ENCODE measurements at places on chromosomes 1 and 21.

DNA sequence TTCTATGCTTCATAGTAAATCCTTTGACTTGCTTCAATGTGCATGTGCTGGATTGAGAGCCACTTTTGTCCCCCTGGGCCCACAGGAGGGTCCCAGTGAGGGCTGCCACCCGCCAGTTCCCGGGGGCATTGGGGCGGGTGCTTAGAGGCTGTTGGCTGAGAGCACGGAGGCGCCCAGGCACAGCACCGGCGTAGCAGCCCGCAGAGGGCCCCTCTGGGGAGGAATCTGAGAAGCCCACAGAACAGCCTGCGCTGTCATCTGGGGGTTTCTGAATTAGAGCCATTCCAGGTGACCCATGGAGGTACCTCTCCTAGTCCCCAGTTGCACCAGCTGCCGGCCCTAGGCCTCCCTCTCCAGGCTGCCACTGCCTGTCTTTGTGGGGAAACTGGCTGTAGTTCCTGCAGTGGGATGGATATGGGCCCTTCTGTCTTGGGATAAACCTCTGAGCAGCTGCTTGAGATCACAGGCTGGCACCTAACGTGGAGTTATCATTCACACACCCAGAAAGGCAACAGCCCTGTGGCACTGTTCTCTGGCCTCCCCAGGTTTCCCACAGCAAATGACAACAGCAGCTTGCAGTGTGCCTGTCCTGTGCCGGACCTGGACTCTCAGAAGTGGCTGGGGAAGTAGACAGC is 39.5 kb downstream of the TMEM51 start:
- no peak for DNase-seq

DNA sequence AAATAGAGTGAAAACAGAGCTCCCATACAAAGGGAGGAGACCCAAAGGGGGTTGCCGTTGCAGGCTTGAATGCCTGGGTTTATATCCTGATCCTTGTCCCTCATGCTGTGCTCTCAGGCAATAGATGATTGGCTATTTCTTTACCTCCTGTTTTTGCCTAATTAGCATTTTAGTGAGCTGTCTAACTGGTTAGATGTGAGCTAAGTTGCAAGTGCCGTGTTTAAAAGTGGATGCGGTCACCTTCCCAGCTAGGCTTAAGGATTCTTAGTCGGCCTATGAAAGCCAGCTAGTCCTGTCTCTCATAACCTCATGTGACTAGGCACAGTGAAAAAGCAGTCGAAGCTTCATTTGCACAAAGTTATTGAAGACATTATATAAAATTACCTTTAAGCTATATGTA is 356.7 kb upstream of the TMPRSS15 start:
- DNase-seq: no peak

DNA sequence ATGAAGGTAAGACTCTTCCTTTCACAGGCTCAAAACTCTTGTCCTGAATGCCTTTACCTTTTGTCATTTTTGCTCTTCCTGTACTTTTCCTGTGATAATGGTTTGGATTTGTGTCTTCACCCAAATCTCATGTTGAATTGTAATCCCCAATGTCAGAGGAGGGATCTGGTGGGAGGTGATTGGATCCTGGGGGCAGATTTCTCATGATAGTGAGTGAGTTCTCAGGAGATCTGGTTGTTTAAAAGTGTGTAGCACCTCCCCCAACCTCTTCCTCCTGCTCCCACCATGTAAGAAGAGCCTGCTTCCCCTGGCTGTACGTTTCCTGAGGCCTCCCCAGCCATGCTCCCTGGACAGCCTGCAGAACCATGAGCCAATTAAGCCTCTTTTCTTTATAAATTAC is 75.5 kb downstream of the DDX20 start:
- no peak for DNase-seq

GRCh38 chr1:234573711-234574299 is 36.2 kb downstream of the IRF2BP2 start:
- DNase-seq: no peak

GRCh38 chr1:178768423-178768822 is 43.4 kb downstream of the RALGPS2 start:
- DNase-seq: no peak

GRCh38 chr1:6909401-6909800 is 124.1 kb downstream of the CAMTA1 start:
- no peak for DNase-seq

DNA sequence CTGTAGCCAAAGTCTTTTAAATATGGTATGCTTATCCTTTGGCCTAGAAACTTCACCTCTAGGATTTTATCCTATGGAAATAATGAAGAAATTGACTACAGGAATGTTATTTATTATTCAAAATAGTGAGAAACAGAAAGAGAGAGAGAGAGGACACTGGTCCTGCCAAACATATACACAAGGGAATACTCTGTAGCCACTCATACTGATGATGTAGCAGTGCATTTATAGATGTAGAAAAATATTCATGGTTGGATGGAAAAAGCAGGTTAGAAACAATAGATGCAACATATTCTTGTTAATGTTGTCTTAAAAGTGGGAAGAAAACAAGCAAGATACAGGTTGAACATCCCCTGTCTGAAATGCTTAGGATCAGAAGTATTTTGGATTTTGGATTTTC is 22.2 kb upstream of the EPHB2 start:
- no peak for DNase-seq

DNA sequence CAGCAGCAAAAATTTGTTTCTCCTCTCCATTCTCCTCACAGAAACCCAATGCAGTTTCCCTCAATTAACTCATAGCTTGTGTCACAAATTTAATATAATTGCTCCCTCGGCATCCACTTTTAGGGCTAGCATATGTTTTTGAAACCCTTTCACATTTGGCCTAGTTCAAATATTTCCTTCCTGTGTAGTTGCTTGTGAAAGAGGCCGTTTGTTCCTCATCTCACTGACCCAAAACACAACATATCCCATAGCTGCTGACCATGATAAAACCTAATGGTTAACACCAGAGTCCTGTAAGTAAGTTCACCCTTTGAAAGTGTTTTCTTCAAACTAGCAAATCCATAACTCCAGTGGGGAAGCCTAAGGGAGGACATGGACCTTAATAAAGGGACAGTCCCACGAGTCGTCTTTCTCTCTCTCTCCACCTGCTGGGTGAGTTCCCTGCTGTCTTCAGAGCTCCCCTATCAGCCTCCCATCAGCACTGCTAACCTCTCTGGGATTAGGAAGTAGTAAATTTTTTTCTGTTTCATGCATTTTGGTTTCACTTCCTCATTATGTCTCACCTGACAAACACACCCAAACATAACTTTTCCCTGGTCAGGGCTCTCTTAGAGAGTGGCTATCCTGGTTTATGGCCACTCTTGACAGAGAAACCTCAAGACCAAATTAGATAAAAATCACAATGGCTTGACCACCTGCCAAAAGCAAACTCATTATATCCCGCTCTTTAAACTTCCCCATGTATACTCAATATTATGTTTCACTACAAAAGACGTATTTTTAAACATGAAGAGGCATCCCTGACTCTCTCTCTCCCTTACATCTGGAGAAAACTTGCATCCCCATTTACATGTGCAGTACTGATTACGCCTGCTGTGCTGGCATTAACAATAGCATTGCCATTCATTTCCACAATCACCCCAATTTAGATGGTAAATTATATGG is 177.7 kb upstream of the HP1BP3 start:
- DNase-seq: no peak

DNA sequence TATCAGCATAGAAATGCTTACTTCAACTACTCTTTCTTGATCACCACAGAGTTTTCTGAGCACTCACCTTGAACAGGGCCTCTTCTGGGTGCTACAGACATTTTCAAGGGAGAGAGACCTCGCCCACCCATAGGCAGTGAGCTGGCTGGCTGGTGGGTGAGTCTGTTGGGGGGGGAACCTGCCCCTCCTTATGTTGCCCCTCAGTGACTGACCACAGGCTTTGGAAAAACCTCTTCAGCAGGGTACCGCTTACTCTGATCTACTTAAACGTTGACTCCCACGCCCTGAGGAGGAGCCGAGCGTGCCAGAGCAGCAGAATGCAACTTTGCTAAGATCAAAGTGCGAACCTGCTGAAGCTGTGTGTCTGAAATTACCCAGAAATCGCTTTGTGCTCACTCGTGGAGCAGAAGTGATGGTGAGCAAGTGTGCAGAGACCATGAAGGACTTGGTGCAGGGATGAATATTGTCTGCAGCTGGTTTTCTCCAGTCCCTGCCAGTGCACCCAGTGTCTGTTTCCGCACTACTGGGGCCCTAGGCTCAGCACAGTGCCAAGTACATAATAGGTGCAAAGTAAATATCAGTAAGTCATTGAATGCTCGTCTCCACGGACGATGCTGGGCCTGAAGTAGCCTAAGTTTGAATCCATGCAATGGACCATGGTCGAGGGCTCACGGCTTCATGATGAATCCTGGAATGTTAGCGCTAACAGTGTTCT is 158.7 kb upstream of the IRF2BP2 start:
- peak; percentile 20 for DNase-seq

DNA sequence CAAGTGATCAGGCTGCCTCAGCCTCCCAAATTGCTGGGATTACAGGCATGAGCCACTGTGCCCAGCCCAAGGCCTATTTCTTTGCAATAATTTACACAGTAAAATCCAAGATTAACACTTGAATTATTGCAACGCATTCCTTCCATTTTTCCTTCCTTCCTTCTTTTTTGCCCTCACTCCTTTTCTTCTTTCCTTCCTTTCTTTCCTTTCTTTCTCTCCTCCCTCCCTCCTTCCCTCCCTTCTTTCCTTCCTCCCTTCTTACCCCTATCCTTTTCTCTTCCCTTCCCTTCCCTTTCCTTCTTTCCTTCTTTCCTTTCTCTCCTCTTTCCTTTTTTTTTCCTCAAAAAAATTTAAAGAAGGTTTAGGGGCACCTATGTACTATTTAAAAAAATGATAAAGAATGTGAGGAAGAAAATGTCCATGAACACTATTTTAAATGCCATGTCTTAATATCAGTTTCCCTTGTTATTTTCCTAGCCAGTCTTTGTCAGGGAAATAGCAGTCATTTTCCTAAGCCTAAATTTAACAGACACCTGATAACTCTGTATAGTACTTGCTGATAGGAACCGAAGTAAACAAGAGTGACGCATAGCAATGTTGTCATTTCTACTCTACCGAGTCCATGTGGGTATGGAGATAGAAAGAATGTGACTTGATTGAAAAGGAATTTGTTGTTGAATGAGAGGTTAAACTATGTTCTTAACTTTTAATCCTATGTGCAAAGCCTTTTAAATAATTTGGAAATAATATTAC is 79.8 kb upstream of the HMCN1 start:
- no peak for DNase-seq

DNA sequence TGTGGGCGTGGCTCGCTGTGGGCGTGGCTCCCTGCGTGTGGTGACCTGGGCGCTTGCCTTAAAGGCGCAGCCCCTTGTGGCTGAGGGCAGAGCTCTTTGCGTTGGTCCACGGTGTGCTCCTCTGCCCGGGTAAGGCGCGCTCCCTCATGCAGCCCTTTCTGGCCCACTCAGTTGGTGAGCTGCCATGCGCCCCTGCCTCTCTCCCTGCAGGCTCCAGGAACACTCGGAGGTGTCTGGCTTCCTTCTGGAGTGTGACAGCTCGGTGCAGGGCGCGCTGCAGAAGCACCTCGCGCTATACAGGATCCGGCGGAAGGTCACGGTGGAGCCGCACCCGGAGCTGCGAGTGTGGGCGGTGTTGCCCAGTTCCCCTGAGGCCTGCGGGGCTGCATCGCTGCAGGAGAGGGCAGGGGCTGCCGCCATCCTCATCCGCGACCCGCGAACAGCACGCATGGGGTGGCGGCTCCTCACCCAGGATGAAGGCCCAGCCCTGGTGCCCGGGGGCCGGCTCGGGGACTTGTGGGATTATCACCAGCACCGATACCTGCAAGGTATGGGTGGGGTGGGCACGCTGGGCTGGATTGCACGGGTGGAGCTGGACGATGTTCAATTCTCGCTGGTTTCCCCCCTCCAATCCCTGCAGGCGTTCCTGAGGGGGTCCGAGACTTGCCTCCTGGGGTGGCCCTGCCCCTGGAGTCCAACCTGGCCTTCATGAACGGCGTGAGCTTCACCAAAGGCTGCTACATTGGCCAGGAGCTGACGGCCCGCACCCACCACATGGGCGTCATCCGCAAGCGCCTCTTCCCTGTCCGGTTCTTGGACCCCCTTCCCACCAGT is 9.1 kb downstream of the IBA57 start:
- no peak for DNase-seq

DNA sequence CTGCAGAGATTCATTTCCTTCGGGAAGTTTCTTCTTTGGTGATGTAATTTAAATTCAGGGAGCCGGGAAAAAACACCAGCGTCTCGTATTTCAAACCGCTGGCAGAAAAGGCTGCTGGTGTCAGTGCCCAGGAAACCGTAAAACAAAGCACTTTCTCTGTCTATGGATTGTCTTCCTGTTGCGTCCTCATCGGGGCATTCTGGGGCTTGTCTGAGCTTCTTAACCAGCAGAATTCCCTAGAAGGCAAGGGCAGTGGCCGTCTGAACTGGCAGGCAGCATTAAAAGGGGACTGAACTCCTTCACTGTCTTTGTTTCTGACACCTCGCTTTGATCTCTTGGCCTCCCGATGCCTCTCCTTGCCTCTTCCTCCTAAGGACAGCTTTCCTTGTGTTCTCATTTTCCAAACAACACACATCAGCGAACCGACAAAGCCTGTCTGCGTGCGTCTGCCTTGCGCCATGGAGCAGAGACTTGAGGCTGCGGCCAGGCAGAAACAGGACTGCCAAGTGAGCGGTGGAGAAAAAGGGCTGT is 391.6 kb upstream of the VAMP3 start:
- no peak for DNase-seq

DNA sequence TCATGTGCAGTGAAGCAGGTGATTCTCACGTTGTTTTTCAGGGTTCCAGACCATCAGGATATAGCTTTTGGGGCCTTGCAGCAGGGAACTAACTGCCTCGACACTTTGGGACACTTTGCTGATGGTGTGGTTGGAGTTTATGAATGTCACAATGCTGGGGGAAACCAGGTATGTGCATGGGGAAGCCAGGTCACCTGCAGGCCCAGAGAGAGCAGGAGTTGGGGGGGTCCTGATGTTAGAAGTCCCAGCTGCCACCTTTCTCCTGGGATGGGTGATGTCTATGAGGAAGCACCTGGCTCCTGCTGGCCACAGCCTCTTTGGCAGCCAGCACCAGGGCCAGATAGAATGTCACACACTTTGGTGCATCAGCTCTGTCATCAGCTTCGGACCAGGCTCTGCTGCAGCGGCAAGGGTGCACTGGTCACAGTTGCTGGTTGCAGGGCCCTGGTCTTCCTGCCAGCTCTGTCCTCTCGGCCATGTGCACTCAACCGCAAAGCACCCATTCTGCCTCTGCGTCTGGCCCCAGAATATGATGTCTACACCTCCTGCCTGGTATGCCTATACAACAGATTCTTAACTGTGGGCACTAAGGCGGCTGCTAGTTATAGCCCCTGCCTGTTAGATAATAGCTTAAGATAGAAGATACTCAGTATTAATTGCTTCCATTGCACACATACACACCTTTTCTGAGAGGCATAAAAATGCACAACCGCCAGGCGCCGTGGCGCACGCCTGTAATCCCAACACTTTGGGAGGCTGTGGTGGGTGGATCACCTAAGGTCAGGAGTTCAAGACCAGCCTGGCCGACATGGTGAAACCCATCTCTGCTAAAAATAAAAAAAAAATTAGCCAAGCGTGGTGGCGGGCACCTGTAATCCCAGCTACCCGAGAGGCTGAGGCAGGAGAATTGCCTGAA is 160.7 kb downstream of the PGBD5 start:
- no peak for DNase-seq

- DNase-seq: no peak
Measured at GRCh38 chr1:208599063-208599462, 354.9 kb upstream of the PLXNA2 start.

GRCh38 chr1:46057781-46058180 is 74.6 kb downstream of the PIK3R3 start:
- no peak for DNase-seq

Data from stimulated activated CD4-positive, alpha-beta T cell treated with anti-CD3 and anti-CD28 coated beads, Interleukin-1b, Interleukin-23, amount 100 ng/mL, for 1 hour (primary cell).